ENCODE measurements at places on chromosomes 12 and 14.

- DNase-seq = no peak
Observed at GRCh38 chr12:106145539-106146447, 7.0 kb upstream of the NUAK1 start.

GRCh38 chr14:63848890-63849289 is 3.9 kb upstream of the SYNE2 start:
- no peak for DNase-seq

GRCh38 chr14:39807271-39807670 is 375.0 kb upstream of the FBXO33 start:
- DNase-seq = no peak

- no peak for DNase-seq
Observed at GRCh38 chr14:106210650-106211049, 684.3 kb downstream of the TMEM121 start.

- no peak for DNase-seq
Observed at GRCh38 chr12:82040987-82041743, 282.0 kb upstream of the PPFIA2 start.

DNA sequence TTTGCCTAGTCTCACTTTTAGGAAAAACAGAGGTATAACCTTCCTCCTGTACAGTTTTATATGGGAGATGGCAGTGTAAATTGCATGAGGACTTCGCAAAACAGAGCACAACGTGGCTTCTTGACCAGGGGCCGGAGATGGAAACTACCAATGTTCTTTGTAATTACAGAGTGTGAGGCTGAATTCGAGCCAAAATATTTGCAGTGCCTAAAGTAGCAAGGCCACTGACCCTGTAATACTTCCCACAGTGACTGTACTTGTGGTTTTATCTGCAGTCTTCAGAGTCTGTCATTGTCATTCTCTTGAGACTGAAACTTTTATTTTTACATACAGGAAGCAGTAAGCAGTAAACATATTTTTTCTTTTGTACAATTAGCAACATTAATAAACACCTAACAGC is 98.9 kb downstream of the RERG start:
- no peak for DNase-seq

GRCh38 chr12:84502180-84502860 is 410.3 kb downstream of the SLC6A15 start:
- no peak for DNase-seq

GRCh38 chr14:95137164-95137803 is 20.0 kb downstream of the DICER1 start:
- no peak for DNase-seq
